ENCODE measurements at places on chromosomes 12 and 14. TPM values are rescaled to one million over a fixed set of nuclear protein-coding genes. Genes with fewer than 3 reads are reported as not detected.
A peak's percentile ranks its signal among the peaks of the same experiment; 100 is the strongest.

DNA sequence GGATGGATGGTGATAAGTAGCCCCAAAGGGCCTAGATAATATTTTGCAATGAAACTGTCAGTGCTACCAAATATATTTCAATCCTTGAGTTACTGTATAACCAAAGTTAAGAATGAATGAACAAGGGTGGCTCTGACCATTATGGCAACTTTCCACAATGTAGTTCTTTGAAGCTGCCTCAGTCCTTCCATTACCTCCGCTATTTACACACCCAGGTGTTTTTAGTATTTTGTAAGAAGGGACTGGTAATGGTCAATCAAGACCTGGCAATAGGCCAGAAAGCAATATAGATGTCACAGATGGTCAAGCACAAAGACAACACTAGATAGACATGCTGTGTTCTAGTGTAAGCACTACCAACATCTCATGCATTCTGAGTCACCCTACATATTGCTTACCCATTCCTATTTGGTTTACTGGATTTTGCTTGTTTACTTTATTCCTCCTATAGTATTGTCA is 16.3 kb downstream of the DUSP16 start:
- no peak for DNase-seq

Gene CMKLR1
- polyA plus RNA-seq, result 14.7 TPM

- DNase-seq, result no peak
These were observed 233.8 kb downstream of the FBXL14 start for GRCh38 chr12:1360441-1361210.

Gene REM2
- polyA plus RNA-seq, result 0.98 TPM

DNA sequence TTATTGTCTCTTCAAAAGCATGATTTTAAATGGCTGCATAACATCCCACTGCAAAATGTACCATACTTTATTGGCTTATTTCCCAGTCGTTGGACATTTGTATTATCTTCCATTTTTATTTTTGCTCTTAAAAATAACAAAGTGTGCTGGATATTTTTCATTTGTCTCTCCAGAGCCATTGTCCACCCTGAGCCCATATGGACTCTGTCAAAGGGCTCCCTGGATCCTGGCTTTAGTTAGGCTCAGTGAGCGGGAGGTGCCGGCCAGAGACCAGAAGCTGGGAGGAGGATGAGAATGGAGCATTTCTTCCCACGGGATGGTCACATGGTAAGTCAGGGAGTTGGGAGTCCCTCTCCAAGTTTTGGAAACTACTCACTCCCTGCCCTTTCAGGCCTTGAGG is 296.9 kb downstream of the NUAK1 start:
- no peak for DNase-seq

GRCh38 chr14:78103271-78103670 is 66.9 kb upstream of the NRXN3 start:
- DNase-seq, result no peak

Gene FIGNL2
- polyA plus RNA-seq, result 2.3 TPM

- DNase-seq, result no peak
These were observed 30.7 kb downstream of the DAD1 start for GRCh38 chr14:22558221-22558913.

- DNase-seq, result peak; percentile 35
These were observed 31.5 kb downstream of the COA8 start for GRCh38 chr14:103594265-103594664.

- no peak for DNase-seq
These were observed 182.0 kb downstream of the DPF3 start for GRCh38 chr14:72711936-72712335.

Gene ABCC9
- 17.1 TPM for polyA plus RNA-seq

Gene PAWR
- 67.8 TPM for polyA plus RNA-seq

Gene PPP1R36
- 0.74 TPM for polyA plus RNA-seq

- no peak for DNase-seq
These were observed 15.7 kb downstream of the OR10P1 start for GRCh38 chr12:55652352-55652751.

Gene ART4
- polyA plus RNA-seq, result 0.13 TPM

Gene GPR65
- polyA plus RNA-seq, result 0.70 TPM

Gene SLC38A4
- 7.1 TPM for polyA plus RNA-seq

- no peak for DNase-seq
These were observed 23.0 kb downstream of the JAG2 start for GRCh38 chr14:105145381-105146180.

- no peak for DNase-seq
These were observed 3.5 kb downstream of the AICDA start for GRCh38 chr12:8609061-8609570.

- no peak for DNase-seq
These were observed 108.2 kb downstream of the SYNE2 start for GRCh38 chr14:63960926-63961567.

- no peak for DNase-seq
These were observed 157.7 kb downstream of the SLC15A5 start for GRCh38 chr12:16119618-16120415.

GRCh38 chr12:113840401-113841042 is 125.6 kb downstream of the RBM19 start:
- no peak for DNase-seq

GRCh38 chr12:6178981-6179761 is 21.0 kb upstream of the CD9 start:
- no peak for DNase-seq

Gene IQSEC3
- polyA plus RNA-seq, result 7.2 TPM

DNA sequence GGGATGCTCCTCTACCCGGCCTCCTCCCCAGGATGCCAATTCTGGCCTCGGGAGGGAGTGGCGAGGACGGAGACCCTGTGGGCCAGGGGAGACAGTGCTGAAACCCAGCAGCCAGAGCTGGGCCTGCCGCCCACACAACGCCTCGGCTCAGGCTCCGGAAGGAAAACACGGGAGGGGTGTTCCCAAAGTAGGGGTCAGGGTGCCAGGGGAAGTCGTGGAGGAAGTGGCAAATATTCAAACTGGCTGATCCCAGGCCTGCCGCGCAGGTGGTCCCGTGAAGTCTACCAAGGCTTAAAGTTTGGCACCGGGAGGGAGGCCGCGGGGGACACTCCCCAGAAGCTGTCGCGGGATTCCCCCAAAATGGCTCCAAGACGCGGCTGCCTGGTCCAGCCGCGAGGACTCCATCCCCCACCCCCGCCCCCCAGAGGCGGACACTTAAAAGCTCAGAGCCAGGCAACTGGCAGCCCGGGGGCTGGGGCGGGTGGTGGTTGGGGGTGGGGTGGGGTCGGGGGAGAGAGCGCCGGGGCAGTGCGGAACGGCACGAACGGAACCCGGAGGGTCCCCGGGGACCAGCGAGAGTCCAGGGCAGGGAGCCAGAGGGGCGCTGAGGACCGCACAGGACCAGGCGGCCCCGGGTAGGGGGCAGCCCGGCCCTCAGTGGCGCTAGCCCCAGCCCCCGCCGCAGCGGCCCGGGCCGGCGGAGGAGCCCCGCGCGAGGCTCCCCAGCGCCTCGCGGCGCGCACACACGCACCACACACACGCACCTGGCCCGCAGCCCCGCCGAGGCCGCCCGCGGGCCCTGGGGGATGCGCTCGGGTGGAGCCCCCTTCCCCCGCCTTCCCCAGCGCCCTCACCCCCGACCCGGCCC is 20.0 kb downstream of the BEGAIN start:
- DNase-seq, result no peak

Gene TAS2R42
- not detected for polyA plus RNA-seq

Gene C14orf132
- polyA plus RNA-seq, result 28.5 TPM
